RKO (cell line): ENCODE measurements at places on chromosomes 6 and 20.

- DNase-seq: no peak
Measured at GRCh38 chr20:15200147-15200565, 862.7 kb upstream of the FLRT3 start.

GRCh38 chr6:30612213-30612612 lies 4.8 kb downstream of the PPP1R10 start:
- peak; percentile 48 for DNase-seq

- no peak for DNase-seq
Measured at GRCh38 chr6:108768792-108769524, 79.3 kb upstream of the ARMC2 start.

GRCh38 chr6:88493717-88494116 lies 327.6 kb upstream of the CNR1 start:
- DNase-seq: no peak
